NCI-H2171 treated with DMSO at 0.1 percent for 48 hours (cell line): ENCODE measurements at places on chromosomes 16 and 17.

- no peak for DNase-seq
These were observed 1.8 kb downstream of the SPECC1 start for GRCh38 chr17:20010936-20011335.

- no peak for DNase-seq
These were observed 307.2 kb downstream of the ABCC12 start for GRCh38 chr16:47848421-47849109.

GRCh38 chr17:44934745-44935105 lies 12.8 kb downstream of the KIF18B start:
- DNase-seq = no peak

GRCh38 chr16:29662000-29662728 lies 883 bp upstream of the SPN start:
- no peak for DNase-seq

DNA sequence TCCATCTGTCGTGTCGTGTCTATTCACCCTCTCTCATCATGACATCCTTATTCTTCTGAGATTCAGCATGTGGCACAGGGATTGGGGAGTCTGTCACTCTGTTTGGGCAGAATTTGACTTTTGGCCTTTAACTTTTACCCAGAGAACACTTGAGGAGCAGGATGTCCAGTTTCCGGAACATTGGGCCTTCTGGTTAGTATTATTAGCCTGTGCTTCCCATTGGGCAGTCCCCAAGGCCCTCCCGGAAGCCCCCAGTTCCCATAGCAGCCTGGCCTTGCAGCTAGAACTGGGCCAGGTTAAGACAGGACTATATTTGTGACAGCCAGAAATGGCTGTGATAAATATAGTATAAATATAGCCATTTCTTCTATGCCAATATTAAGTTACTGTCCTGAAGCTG lies 9.6 kb downstream of the SCN4A start:
- DNase-seq = no peak

GRCh38 chr16:29815032-29815721 lies 775 bp upstream of the PAGR1 start:
- peak; percentile 37 for DNase-seq

DNA sequence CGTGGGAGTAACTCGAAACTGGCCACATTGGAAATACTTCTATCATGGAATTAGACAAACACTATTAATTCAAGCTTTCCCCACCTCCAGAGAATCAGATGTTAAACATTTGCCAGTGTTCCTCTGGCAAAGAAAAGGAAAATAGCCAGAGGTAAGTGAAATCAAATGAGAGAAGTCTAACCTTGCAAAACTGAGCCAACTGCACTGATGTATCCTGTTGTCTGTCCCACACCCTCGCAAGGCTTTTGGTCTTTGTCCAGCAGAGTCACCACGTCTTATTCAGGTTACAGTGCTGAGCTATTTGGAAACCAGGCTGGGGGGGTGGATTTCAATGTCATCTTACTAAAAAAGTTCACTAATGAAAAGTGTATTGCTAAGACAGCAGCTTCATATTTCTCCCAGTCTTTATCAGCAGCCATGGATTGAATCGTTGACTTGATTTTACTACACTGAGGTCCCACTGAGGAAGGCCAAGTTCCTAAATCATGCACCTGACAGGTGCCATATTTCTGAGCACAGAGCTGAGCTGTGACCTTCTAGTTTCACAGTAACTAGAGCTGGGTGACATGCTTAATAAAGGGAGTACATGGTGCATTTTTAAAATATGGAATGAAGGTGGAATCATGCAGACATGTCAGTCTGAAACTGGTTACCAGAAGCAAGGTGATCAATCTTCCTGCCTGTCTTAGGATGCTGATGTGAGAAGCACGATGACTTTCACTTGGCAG lies 85.2 kb upstream of the HSBP1 start:
- DNase-seq = no peak

GRCh38 chr17:14446825-14447224 lies 145.9 kb downstream of the HS3ST3B1 start:
- no peak for DNase-seq

GRCh38 chr17:83196024-83196365 lies 116.6 kb downstream of the METRNL start:
- no peak for DNase-seq
